ENCODE measurements at places on chromosomes 12 and 14.

GRCh38 chr14:35375558-35376025 is 29.0 kb downstream of the NFKBIA start:
- DNase-seq: peak; percentile 33

DNA sequence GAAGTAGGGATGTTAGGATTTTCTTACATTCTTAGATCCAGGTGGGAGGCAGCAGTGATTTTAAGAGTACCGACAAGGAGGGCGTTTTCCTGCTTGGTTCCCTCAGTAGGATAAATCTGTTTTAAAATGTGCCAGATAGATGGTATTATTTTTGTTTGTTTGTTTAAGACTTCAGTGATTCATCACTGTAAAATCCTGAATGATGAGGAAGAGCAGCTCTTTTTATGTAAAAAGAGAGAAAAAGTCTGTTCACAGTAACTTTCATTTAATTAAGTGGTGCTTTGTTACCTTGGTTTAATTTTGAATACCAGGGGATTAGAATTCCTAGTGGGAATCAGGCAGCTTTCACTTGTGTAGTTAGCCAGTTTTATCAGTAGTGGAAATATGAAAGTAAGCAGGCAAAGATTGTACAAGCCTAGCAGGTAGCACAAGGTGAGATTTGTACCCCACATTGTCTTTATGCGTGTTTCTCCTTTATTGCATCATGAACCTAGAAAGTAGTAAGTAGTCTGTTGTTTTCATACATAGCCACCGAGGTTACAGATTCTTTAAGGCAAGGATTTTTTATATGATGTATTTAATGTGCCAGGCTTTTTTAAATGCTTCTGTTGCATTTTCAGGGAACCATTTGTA is 349.6 kb downstream of the CCDC91 start:
- DNase-seq: no peak

DNA sequence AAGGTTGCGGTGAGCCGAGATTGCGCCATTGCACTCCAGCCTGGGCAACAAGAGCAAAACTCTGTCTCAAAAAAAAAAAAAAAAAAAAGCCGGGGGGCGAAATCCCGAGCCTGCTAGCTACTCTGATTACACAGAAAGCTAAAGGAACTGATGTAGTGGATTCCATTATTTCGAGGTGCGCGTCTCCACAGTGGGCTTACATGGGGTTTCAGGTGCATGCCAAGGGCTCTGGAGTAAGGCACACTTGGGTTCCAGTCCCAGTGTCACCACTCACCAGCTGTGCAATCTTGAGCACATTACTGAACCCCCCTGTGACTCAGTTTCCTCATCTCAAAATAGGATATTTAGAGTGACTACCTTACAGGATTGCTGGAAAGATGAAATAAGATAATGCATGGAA is 1.7 kb upstream of the RAB15 start:
- DNase-seq: no peak

GRCh38 chr12:27780612-27781408 is 774 bp upstream of the MANSC4 start:
- peak; percentile 58 for DNase-seq

GRCh38 chr14:55580470-55581341 is 699 bp downstream of the KTN1 start:
- no peak for DNase-seq

GRCh38 chr12:20105943-20106342 is 262.4 kb upstream of the PDE3A start:
- peak; percentile 29 for DNase-seq

GRCh38 chr12:1890810-1891209 is 27.6 kb downstream of the CACNA2D4 start:
- DNase-seq: no peak

DNA sequence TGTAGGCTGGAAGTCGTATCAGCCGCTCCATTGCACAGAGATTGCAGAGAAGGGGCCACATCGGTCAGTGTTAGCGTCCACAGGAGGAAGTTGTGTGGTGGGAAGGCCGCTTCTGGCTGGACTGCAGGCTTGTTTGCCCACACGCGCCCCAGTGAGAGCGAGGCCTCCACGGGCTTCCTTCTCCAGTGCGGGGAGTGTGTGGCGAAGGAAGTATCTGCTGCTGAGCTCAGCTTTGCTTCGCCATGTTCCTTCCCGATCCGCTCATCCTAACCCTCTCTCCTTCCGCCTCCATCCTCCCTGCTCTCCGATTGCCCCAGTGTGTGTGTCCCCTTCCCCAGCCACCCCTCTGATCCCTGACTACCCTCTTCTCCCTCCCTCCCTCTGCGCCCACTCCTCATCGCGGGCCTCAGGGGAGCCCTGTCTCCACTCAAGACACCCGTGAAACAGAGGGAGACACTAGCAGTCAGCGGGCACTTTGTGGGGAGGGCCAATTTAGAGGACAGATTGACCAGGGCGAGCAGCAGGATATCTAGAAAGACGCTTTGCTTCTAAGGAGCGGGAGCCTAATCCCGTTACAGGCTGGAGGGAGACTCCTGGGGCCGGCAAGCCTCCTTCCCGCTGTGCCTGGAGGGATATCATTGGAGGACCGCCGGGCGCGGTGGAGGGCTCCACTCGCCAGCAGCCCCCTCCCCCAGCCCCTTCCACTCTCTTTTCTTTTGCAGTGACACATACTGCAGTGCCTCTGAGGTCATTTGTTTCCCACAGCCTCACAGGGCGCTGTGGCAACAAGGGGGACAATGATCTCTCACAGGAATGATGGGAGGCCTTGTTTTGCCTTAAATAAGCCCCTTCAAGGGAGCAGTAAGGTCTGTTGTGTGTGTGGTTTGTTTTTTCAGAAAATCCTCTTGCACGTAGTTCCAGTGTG is 428.8 kb downstream of the ZFP36L1 start:
- DNase-seq: peak; percentile 81

DNA sequence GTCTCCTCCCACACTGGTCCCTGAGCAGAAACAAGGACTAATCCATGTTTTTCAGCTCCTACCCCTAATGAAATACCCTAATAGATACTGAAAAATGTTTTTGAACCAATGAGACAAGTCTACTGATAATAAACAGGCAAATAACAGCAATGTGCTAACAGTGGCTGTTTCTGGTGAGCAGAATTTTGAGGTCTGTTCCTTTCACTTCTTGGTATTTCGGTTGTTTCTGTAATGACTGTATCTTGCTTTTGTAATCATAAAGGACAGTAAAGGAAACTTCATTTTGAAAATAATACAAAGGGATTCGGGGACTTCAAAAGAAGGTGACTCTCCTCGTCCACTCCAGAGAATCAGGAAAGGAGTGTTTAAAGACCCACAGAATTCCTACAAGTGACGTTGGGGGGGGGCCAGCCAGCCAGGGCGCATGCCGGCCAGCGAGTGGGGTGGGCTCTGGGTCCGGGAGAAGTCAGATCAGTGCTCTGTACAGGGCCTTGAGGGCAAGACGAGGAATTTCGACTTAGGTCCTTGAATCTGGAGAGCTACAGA is 1.1 kb upstream of the CD9 start:
- DNase-seq: no peak

All from astrocyte (in vitro differentiated cells and primary cell).